Stimulated activated naive CD4-positive, alpha-beta T cell treated with Interleukin-2 at 50 U/mL for 16 hours (primary cell): ENCODE measurements at places on chromosomes 7 and 10.

- no peak for DNase-seq
These were observed 125.1 kb upstream of the JCAD start for GRCh38 chr10:30184397-30185033.

DNA sequence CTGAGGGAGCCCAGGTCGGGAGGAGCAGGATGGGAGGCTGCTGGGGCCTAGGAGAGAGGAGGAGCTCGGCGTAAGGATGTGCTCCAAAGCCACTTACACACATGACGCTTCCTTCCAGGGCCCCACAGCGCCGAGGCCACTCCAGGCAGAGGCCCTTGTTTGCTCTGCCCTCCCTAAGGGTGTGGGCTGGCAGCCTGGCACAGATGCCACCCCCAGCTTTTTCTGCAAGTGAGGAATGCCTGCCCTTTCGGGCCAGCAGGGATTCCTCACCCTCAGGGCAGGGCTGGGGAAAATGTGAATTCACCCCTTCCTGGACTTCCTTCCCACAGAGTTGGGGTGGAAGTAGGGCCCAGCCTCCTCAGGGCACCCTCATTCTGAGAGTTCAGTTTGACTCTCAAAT is 5.6 kb upstream of the AQP1 start:
- no peak for DNase-seq

- DNase-seq = no peak
These were observed 90.6 kb downstream of the CYP51A1 start for GRCh38 chr7:92043637-92044036.

DNA sequence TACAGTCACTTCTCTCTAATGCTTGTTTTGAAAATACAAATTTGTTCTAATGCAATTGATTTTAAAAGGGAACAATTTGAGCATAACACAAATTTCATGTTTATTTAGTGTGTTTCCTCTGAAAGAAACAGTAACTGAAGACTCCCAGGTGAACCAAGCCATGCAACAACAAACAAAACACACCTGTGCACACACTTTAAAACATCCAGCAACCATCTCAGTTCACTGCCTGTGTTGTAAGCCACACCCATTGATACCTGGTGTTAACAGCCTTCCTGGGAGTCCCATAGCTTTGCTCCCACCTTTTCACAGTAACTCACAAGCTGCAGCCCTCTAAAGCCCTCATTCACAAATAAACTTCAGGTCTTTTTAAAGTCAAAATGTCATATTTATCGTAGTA is 89.3 kb downstream of the DOCK4 start:
- no peak for DNase-seq

GRCh38 chr7:55526770-55527169 is 45.5 kb downstream of the VOPP1 start:
- no peak for DNase-seq

DNA sequence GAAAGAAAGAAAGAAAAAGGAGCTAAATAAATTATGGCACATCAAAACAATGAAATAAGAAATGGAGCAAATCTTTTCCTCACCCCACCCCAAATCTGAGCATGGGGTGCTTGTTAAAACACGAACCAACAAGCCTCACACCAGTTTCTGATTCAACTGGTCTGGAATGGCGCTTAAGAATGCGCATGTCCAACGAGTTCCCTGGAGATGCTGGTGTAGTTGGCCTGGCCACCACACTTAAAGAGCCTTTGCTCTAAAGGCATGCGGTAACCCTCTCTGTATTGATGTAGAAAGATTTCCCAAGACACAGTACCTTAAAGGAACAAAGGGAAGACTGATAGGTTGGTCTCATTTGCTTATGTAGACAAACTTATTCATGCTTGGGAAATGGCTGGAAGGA is 49.1 kb upstream of the STEAP1B start:
- DNase-seq = no peak

DNA sequence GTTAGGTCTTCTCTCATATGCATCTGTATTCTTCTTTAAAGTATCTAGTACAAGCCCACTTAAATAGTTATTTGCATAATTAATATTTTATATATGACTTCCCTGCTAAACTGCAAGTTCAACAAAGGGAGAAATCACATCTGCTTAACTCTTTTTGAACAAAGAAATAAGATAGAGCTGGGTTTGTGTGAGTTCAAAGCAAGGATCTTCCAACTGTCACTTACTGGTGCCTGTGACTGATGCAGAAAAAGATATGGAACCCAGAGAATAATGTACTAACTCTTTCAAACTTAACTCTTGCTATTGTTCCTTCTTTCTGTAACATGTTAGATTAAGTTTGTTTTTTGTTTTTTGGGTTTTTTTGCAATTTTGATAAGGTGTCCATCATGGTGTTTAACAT is 71.3 kb upstream of the SP4 start:
- no peak for DNase-seq

DNA sequence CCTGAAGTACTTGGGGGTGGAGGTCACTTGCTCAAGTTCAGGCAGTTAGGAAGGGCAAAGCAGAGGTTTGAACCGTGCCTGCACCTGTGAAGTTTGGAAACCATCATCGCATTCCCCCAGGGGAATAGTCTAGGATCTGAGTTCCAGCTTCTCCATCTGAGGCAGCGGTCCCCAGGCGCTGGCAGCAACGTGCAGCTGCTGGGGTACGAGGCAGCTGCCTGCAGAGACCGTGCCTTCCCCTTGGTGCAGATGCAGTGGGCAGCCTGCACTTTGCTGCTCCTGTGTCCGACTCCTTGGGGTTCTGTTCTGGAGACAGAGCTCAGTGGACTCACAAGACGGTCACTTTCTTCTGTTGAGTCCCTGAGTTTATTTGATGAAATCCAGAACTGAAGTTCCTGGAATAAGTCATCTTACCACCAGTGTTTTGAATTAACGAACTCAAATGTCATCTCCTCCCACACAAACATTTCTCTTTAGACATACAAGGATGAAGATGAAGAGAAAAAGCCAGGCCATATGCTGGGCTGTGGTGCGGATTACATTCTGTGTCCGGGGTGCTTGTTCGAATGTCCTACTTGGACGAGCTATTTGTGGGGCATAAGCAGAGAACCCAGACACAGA is 19.9 kb upstream of the GIMAP8 start:
- DNase-seq = no peak

DNA sequence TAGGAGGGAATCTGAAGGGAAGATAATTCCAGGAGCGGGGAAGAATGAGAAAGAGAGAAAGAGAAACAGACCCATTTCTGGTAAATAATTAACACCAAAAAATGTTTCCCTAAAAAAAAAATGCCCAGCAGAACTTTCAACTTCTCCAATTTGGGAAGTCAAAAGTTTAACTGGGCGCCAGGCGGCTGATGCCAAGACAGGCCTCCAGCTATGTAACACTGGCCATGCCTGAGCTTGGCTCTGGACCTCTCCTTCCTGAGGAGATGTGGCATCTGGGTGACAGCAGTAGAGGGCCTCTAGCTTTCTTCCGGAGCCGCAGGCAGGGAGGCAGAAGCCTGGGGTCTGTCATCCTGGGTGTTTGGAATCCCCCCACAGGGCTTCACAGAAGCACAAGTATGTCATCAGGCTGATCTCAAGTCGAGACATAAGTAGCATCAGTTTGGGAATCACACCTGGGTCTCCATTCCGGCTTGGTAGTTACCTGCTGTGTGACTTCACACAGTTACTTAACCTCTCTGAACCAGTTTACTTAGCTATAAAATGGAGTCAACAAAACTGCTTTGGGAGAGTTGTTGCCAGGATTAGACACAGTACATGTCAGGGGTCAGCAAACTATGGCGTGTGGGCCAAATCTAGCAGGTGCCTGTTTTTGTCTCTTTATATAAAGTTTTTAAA is 50.5 kb upstream of the TCF7L2 start:
- DNase-seq = no peak

GRCh38 chr7:131249003-131249402 is 78.7 kb upstream of the MKLN1 start:
- DNase-seq = no peak

DNA sequence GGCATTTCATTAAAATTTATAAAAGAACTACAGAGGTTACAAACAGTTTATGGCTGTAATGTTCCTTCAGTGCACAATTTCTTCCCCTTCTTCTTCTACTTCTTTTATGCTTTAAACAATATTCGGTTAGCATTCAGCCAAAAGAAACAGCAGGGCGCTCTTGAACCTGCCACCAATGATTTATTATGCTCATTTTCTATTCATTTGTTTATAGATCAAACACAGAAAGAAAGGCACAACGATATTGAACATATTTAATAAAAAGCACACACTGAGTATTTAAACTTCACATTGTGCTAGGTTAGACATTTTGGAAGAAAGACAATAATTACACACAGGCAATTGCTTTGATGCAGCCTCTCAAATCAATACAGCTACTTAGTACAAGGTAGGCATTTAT is 1025.8 kb upstream of the LRRN3 start:
- DNase-seq = no peak

GRCh38 chr10:130546841-130547240 is 410.6 kb downstream of the GLRX3 start:
- no peak for DNase-seq

- DNase-seq = no peak
These were observed 454.6 kb upstream of the ANKRD30A start for GRCh38 chr10:36670621-36671402.

GRCh38 chr10:109593682-109594081 is 329.6 kb downstream of the XPNPEP1 start:
- DNase-seq = no peak

- DNase-seq = no peak
These were observed 292.4 kb upstream of the AKR1E2 start for GRCh38 chr10:4533621-4534020.

DNA sequence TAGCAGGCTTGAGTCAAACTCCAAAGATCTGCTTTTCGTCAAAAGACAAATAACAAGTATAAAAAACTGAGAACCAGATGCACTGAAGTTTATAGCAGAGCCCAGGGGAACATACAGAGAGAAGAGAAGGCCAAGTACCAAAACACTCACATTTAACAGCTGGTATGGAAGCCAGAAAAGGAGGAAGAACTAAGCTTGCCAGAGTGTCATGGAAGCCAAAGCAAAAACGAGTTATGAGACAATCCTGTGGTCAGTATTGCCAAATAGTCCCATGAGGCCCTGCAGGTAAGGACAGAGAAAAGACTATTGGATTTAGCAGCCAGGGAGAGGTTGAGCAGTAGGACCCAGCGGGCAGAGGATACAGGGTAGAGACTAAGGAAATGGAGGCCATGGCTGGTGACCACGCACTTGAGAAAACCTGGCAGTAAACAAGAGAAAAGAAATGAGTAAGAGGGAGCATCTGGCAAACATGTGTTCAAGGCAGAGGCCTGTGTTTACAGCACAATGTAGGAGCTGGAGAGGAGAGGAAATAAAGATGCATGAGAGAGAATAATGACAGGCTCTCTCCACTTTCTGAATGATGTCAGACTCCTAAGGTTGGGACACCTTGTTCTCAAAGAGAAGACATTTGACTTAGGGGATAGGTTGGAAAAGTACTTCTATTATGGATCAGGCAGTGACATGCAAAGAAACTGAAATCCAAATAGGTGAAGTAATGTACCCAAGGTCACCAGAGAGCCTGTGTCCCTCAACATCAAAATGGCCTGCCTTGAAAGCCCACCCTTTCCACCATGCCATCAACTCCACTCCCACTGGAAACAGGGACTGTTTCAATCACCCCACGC is 9.1 kb downstream of the CREB3L2 start:
- DNase-seq = no peak

- no peak for DNase-seq
These were observed 5.6 kb upstream of the ASB4 start for GRCh38 chr7:95479992-95480624.

- no peak for DNase-seq
These were observed 199.6 kb upstream of the CELF2 start for GRCh38 chr10:10818082-10818481.

DNA sequence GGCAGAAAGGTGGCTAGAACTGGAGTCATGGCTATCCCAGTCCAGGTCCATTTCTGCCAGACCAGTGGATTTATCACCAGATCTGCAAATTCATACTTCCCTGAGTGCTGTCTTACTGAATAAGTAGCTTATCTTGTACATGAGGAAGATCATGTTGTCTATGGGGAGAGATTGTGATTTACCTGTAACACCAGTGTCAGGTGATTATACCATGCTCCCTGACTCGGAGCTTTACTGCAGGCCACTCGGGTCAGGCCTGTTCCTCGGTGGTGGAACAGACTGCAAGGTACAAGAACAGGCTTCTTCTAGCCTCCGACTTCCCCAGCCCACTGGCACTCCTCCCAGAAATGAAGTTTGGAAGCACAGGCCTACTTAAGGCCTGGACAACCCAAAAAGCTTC is 42.6 kb upstream of the DLG5 start:
- no peak for DNase-seq

- no peak for DNase-seq
These were observed 202.9 kb upstream of the PITRM1 start for GRCh38 chr10:3375505-3375904.
